Mesendoderm (in vitro differentiated cells): ENCODE measurements at places on chromosomes 7 and 10.

GRCh38 chr10:90407131-90407530 lies 450.7 kb downstream of the HTR7 start:
- DNase-seq = peak; percentile 69

DNA sequence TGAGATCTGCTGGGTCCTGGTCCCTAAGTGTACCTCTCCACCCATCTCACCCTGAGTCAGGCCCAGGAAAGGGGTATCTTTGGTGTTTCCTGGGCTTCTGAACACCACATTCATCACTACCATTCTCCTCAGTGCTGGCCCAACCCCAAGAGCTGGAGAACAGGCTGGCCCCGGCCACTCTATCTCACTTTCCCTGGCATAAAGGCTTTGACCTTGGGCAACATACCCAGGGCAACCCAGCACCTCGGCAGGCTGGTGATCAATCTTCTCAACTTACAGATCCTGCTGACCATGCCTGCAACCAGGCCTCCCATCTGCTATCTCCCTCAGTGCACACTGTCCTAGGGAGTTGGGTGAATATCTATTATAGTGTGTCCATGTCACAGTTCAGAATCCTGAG lies 2.1 kb downstream of the VSIR start:
- no peak for DNase-seq

DNA sequence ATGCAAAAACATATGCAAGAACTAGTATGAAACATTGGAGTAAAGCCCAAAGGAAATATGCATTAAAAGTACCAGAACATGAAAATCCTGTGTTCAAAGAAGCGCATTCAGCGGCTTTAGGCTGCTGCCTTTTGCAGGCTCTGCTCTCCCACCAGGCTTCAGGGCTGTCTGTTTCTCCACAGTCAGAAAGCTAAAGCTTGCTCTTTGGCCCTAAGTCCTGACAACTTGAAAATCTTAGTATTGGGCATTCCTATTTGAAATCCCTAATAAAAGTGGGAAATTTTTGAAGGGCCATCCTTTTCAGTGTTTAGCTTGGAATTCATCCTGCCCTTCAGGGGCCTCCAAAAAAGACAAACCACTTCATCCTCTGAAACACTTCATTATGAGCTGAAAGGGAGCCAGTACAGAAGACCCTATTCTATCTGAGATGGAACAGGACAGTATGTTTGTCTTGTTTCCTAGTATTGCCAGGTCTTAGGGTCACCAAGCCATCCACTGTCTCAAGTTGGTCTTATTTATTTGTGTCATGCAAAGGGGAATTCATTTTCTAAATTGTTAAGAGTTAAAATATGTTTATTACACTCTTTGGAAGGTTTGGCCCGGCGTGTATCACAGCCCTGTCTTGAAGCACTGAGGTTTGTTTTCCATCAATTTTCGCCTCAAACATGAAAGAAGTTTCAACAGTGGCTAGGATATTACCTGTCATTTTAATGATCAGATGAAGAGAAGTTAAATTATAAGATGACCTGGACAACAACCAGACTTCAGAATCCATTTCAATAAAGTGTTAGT lies 326.3 kb upstream of the BMPER start:
- no peak for DNase-seq

DNA sequence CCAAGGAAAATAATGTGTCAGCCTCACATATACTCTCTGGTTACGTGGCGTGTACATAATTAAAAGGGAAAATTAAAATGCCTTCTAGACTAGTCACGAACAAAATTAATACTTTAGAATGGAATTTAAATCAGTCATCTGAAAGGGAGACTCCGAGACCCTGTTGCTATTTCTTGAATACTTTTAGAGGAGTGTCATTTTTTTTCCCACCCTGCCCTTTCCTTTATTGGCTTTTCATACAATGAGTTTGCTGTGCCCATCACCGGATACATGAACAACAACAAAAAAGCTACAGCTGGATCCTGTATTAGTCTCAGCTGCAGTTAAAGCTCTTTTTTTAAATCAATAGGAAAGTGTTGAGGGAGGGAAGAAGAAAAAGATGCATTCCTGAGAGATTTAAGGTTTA lies 20.1 kb downstream of the CYTH3 start:
- no peak for DNase-seq

- no peak for DNase-seq
Observed at GRCh38 chr10:102504976-102505300, 1.2 kb downstream of the SUFU start.

DNA sequence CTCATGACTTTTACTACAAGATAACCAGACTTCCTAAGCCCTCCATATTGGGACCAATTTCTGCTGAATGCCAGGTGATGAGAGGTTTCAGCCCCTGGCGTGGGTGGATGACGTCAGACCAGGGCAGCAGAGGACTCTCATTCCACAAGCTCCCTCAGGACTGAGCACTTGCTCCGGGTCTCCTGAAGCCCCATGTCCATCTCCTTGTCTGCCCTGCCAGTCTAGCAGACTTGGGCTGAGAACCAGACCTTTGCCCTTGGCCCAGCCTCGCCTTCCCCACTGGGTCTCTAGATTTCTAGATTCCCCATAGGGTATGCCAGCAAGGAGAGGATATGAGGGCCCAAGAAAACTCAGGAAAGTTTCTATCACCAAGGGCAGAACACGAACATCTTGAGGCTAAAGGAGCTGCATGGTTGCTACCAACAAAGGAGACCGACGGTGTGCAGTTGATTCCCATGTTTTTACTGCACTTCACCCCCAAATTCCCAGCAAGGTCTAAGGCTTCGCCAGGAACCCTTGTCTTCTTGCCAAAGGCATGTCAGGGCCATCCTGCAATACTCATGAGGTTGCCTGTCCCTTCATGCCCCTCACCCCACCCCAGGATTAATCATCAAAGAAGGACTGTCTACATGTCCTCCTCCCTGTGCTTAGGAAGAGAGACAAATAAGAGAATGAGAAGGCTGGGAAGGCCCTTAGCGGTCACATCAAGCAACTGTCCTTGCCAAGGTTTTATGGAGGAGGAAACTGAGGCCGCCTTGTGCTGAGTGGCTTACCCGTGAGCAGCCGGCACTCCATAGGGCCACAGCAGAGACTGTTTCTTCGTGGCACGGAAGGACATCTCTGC lies 96.5 kb upstream of the MACROH2A2 start:
- no peak for DNase-seq

DNA sequence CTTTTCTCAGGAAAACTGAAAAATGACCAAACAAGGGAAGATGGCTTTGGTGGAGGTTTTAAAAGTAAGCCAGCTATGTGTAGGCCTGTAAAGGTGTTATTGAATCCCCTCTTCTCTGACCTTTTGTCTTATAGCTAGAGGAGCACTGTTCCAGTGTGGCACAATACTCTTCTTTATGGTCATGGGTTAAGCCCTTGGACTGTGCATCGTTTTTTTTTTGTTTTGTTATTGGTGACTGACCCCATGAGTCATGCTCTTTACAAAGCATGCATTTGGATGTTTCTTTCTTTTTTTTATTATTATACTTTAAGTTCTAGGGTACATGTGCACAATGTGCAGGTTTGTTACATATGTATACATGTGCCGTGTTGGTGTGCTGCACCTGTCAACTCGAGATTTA lies 19.6 kb upstream of the FAM25A start:
- no peak for DNase-seq

DNA sequence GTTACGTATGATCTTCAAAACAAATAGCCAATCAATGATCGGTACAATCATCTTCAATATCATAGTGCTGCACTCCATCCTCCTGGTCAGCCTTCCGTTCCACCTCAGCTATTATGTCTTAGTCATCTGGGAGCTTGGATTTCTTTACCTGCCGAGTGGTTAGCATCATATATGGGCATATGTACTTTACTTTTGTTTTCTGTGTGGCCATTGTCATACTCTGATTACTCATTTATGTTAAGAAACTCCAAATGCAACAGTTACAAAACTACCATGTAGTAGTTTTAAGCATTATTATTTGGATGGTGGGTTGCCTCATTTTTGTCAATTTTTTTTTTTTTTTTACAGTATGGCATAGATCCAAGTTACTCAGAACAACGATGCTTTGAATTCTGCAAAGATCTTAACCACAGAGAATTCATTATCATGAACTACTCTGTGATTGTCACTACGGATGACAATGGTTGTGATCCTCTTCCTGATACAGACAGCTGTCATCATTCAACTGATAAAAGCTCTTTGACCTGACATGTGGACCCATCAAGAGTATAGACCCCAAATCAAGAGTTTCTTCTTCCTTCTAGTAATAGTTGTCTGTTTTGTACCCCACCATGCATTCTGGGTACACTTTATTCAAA lies 52.1 kb upstream of the NME8 start:
- DNase-seq = no peak

DNA sequence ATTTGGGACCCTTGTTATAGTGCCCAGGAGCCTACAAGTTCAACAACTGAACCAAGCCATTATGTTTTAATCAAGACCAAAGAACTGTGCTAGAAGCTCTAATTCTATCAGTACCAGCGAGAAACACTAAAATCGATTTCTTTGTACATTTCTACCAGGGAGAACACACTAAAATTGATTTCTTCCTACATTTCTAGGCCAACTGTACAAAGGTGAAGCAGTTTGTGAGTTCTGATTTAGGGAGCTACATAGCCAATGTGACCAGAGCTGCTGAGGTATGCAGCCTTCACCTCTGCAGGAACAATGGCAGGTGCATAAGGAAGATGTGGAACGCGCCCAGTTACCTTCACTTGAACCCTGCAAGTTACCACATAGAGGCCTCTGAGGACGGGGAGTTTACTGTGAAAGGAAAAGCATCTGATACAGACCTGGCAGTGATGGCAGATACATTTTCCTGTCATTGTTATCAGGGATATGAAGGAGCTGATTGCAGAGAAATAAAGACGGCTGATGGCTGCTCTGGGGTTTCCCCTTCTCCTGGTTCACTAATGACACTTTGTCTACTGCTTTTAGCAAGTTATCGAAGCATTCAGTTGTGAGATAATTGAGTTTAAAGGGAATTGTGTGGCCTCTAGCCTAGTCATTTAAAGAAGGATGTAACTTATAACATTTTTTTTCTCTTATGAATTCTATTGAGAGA lies 31.7 kb downstream of the HYAL4 start:
- DNase-seq = no peak

DNA sequence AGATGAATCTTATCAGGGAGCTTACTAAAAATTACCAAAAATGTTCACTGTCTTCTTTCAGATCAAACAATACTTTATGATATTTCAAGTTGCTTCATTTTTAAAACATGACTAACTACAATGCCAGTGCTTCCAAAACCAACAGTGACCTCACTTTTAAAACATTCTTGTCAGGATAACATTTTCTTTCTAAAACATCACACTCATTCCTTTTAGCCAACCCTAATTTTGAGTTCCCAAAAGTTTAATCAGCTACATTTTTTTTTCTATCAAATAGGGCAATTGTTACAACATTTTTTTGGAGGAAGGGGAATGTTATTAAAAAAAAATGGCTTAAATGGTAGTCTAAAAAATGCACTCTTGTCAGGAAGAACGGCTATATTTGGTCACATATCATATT lies 37.3 kb downstream of the RTKN2 start:
- DNase-seq = peak; percentile 44

GRCh38 chr7:105682341-105683060 lies 101.2 kb upstream of the EFCAB10 start:
- no peak for DNase-seq

GRCh38 chr10:504121-504611 lies 185.3 kb downstream of the DIP2C start:
- DNase-seq = no peak

DNA sequence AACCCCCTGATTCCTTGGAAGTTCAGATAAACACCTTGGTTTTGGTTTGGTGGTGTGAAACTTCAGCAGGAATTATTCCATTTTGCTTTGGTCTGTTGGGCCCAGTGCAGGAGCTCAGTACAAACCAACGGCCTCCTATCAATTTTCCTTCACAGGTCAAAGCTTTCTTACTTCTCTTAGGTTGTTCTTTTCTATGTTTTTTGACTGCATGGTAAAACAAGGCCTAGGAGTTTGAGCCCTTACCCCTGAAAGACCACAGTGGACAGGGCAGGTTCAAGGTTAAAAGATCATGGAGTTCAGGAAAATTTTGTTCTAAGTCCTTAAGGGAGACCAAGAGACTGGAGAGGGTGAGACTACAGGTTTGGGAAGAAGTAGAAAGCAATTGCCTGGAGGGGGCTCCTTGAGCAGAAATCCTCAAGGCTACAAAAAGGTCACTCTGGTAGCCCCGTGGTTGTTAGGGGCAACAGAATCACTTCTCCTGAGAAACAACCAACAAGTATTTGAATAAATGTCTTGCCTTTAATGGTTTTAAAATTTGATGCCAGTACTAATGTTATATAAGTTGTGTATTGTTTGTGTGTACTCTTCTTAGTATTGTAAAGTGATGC lies 40.9 kb upstream of the FHIP2A start:
- DNase-seq = peak; percentile 62

DNA sequence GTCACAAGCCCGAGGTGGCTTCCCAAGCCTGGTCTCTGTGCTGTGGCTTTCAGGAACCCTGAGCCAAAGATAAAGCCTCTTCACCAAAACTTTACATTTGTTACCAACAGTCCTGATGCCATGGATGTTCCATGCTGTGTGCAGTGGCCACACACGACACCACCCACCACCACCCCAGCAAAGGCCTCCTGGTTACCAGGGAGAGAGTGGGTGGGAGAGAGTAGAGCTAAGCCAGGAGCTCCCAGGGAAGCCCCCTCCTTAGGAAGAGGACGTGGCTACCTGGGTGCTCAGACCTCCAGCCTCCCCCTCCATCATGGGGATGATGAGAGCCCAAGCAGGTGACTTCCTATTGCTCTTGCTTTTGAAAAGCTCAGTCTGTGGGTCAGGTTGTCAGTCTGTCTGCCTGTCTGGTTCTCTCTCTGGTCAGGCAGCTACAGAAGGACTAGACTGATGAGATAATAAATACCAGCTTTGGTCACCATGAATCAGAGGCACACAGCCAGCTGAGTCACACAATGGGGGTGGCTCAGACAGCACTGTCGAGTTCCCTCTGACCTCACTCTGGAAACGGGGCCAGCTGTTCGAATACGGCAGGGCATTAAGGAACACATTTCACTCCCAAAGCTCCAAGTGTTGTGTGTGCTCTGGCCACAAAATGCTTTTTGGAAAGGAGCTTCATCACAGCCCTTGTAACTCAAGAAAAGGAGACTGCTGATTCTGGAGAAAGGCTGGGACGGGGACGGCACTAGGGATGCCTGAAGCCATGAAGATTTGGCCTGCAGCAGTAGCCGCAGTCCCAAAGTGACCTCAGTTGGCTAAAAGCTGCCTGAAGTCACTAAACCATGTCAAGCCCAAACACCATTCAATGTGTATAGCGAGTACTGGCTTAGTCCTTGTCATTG lies 166.0 kb downstream of the FANK1 start:
- peak; percentile 22 for DNase-seq

GRCh38 chr10:12559578-12560178 lies 210.3 kb downstream of the CAMK1D start:
- DNase-seq = peak; percentile 18

GRCh38 chr7:113143486-113144257 lies 25.3 kb upstream of the SMIM30 start:
- no peak for DNase-seq

GRCh38 chr10:69631566-69631965 lies 1.5 kb downstream of the FAM241B start:
- no peak for DNase-seq

- DNase-seq = no peak
Observed at GRCh38 chr7:126768836-126769235, 483.9 kb downstream of the GRM8 start.
